ENCODE measurements at places on chromosomes 5 and 9. TPM values are rescaled to one million over a fixed set of nuclear protein-coding genes. Genes with fewer than 3 reads are reported as not detected.
A peak's percentile ranks its signal among the peaks of the same experiment; 100 is the strongest.

DNA sequence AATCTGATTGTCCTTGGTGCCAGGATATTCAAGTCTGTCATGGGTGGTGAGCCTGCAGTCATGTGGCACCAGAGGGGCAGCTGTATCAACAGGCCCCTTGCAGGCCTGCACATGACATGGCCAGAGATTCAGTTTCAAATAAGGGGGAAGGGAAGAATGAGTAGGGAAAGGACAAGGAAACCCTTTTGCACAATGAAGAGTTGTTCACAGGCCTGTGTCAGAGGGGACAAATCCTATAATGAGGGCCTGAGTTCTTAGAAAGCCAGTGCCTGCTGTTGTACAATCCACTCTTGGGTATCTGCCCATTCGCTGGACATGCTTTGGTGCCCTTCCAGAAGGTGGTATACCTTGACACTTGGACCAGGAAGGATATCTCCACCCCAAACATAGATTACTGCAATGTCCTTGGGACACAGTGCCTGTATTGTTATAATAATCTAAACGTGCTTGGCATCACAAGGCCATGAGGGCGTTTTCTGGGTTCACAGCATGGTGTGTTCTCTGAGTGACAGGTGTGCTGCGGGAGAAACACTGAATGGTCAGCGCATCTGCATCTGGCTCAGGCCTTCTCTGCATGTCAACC, 1.9 kb upstream of the TMEM171 start:
- H3K36me3 ChIP-seq: peaks cover 3% of the 10 kb centered on the region
- H3K4me3 ChIP-seq: no peak overlapping the region
- H3K27me3 ChIP-seq: peaks cover 66% of the 10 kb centered on the region

C5orf58 gene
- total RNA-seq: not detected

TXNDC8 gene
- not detected for total RNA-seq

- no peak for DNase-seq
- peaks cover 8% of the 10 kb centered on the region for H3K27me3 ChIP-seq
- no peak overlapping the region for H3K27ac ChIP-seq
These were observed 2.5 kb downstream of the SH3TC2 start for GRCh38 chr5:149060325-149060724.

MVB12B gene
- 0.49 TPM for total RNA-seq

DNA sequence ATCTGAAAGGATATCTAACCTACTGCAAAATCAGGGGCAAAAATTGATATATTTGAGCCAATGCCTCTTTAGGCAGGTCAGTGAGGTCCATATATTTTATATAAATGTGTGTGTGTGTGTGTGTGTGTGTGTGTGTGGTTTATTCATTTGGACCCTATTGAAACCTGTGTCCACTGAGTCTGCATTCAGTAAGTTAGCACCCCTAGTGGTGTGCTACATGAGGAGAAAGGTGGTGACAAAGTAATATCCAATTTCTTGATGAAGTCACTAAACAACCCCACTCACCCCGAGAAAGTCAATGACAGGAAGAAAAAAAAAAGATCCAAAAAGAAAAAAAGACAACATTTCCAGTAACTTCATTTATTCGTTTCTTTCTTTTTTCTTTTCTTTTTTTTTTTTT, 4.1 kb downstream of the FBXW11 start:
- H3K4me3 ChIP-seq: no peak overlapping the region
- DNase-seq: peak; percentile 68
- H3K27me3 ChIP-seq: no peaks in the 10 kb centered on the region
- peak overlapping the region; percentile 56 for H3K27ac ChIP-seq
- peaks cover 58% of the 10 kb centered on the region for H3K4me1 ChIP-seq
- peaks cover 29% of the 10 kb centered on the region for H3K36me3 ChIP-seq
